ENCODE measurements at places on chromosomes 6 and 20.

DNA sequence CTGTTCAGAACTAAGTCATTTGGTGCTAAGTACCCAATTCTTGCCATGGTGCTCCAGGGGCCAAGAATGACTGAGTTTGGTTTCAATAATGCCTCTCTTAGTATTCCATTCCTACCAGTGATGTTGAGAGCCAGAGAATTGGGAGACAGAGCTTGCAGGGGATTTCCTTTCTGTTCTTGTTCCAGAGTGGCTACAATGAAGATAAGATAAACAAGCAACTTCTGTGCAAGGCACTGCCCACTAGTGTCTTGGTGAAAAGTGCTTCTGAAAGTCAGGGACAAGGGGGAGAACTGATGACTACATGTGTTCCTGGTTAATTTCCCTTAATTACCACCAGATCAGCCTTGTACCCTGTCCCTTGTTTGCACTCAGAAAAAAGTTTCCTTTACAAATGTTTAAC is 421.6 kb downstream of the BCKDHB start:
- DNase-seq, result no peak

DNA sequence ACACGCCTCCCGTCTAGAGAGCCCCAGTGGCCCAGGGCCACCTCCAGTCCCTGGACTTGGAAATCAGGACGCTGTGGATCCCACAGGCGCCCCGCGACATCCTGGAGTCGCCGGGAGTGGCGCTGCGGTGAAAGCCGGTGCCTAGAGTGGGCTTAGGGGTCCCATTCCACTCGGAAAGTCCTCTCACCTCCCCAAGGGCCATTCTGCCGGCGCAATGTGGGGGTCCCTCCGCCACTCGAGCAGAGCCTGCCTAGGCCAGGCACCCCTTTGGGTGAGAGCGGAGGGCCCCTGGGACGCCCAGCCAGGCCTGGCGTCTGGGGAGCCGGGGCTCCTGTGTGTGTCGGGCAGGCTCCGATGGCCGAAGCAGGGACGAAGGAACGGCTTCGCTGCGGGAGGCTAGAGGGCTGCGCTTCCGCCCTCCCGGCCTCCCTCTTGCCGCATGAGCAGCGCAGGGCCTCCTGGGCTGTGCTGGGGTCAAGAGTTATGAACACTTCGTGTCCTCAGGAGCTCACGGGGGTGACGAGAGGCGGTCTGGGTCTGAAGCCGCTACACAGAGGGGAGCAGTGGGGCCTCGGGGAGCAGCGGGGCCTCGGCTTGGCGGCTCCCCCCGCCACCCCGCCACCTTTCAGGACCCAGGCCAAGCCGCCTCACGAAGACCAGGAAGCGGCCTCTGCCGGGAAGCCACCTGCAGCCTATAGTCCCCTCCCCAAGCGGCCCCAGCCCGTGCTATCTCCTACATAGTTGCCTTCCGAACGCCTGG is 13.6 kb downstream of the POU3F2 start:
- DNase-seq, result no peak

DNA sequence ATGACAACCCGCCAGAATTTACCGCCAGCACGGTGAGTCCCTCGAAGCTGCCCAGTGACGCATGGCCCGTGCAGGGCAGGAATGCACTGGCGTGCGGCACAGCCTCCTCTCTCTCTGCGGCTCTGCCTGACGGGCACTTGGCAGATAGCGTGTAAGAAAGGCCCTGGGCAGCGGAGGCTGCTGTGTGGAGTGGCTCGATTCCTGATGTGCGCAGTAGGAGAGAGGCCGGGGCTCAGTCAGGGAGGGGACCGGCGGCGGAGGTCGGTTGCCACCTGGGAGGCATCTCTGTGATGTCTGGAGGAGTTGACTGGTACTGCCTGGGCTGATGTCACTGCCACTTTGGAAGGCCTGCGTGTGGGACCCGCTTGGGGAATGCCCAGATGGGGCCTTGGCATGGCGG is 170.7 kb downstream of the TAF4 start:
- DNase-seq, result no peak

DNA sequence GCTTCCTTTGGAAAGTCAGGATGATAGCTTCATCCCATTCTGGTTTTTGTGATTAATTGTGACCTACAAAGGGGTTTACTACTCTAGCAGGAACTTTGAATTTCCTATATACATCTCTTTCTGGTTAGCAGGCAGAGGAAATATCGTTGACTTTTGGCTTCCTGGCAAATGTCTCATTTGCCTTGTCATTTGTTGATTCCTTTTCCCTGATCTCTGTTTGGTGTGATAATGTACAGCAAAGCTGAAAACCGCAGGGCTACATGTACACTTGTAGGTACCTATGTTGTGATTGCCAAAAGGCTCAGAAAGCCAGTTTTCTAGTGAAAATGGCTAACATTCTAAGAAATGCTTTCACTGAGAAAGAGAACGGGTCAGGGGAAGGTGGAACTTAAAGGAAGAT is 44.3 kb downstream of the TOP1 start:
- DNase-seq, result no peak

DNA sequence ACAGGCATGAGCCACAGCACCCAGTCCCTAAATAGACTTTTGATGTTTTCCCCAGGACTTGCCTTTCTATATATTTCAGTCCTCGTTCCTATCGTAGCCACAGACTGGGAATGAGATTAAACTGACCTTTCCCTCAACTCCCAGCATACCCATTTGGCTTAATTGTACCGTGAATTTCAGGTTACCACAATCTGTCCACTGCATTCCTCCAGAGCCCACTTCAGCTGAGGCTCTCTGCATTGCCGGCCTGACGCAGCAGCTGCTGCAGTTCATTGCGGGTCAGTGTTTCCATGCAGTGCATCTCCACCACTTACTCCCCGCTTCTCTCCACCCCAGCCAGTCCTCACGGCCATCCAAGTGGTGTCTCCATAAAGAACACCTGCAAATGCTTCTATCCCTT is 103.1 kb upstream of the RIN2 start:
- no peak for DNase-seq

DNA sequence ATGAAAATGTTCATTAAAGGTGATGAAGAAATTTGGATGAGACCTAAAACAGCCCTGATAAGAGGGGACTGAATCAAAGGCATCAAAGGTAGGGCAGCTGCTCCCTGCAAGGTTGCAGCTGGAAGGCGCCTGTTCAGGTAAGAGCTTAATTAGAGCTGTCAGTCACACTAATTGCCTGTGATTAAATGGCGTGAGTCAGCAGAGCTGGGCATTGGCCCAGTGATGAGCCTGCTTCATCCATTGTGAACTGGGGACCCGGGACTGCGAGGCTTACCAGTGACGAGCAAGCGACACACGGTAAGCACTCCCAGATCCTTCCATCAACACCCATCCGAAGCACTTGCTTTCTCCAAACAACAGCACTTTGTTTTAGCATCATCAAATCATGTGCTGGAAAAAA is 621.5 kb upstream of the CDH4 start:
- DNase-seq, result no peak

GRCh38 chr20:12358655-12359009 is 440.9 kb downstream of the BTBD3 start:
- no peak for DNase-seq

GRCh38 chr6:14674867-14675648 is 557.5 kb downstream of the CD83 start:
- DNase-seq, result no peak

DNA sequence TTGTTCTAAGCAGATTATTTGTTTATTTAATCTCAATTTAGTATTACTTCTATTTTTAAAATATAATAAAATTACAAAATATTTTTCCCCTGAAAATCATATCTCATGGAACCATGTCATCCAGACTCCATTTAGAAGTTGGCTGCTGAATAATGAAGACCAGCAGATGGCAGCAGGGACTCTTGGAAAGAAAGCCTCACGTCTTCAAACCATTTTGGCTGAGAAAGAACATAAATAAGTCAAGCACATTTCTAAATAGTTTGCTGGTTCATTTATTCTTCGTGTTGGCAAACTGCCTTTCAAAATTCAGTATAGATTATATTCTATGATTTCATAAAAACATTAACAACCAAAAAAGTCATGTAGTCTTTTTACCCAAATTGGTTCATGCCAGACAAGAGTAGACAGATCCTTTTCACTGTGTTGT is 71.7 kb downstream of the RCAN2 start:
- DNase-seq, result no peak

- DNase-seq, result no peak
These were observed 1.7 kb downstream of the RANBP9 start for GRCh38 chr6:13709689-13710551.

DNA sequence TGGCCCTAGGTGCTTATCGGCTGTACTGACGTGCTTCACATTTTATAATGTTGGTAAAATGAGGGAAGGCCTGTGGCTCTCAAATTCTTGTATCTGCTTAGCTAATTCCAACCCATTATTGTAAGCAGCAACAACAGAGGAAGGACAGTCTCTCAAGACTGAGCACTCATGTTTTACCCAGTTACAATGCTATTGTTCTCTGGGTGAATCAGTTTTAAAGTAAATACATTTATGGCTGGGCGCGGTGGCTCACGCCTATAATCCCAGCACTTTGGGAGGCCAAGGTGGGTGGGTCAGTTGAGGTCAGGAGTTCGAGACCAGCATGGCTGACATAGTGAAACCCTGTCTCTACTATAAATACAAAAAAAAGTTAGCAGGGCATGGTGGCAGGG is 194.6 kb downstream of the PRKN start:
- no peak for DNase-seq

- DNase-seq, result no peak
These were observed 65.8 kb downstream of the SHPRH start for GRCh38 chr6:145898376-145898775.

DNA sequence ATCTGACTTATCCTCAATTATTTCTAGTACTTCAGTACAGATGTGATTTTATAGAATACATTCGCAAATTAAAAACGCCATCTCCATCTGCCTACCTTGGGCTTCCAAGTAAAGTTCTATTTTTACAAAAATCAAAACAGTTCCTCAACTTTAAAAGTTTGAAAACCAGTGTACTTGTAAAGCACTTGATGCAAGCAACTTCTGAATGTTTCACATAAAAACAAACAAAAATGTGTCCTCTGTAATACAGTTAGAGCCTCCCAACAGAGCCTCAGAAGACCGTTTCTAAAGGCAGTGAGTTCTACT is 384 bp upstream of the MANEA start:
- DNase-seq, result no peak

- no peak for DNase-seq
These were observed 220.3 kb upstream of the LAMP5 start for GRCh38 chr20:9294041-9294440.

DNA sequence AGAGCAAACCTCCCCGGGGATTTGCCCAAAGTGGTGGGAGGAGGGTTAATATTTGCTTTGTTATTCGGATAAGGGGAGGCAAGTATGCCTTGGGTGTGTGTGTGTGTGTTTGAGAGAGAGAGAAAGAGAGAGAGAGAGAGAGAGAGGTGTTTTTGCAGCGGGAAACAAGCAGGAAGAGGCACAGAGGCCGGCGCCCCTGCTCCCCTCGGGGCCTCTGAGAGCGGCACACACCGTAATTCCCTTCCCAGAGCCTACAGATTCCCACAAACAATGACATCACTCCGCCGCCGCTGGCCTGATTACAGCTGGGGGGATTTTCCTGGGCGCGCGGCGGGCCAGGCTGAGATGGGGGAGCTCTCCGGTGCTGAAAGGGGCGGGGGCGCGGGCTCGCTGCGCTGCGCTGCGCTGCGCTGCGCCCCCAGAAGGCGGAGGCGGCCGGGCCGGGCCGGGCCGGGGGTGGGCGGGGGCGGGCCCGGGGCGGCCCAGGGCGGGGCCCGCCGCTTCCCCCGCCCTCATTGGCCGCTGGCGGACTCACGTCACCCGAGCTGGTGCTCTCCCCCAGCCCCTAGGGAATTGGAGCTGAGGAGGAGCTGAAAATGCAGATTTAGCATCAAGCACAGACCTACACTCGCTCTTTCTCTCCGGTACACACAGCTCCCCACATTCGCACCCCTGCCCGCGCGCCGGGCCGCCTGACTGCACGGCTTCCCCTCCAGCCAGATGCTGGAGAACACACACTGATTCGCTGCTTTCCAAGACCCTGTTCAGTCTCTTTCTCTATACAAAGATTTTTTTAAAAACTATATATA is at the start of gene PCSK2:
Gene PCSK2 (plus strand): TSS at position 631 of the 809 bp plus-strand sequence. CDS start 266 bp downstream, outside the sequence.
- no peak for DNase-seq

GRCh38 chr6:6328451-6328850 is 8.0 kb upstream of the F13A1 start:
- DNase-seq, result no peak

DNA sequence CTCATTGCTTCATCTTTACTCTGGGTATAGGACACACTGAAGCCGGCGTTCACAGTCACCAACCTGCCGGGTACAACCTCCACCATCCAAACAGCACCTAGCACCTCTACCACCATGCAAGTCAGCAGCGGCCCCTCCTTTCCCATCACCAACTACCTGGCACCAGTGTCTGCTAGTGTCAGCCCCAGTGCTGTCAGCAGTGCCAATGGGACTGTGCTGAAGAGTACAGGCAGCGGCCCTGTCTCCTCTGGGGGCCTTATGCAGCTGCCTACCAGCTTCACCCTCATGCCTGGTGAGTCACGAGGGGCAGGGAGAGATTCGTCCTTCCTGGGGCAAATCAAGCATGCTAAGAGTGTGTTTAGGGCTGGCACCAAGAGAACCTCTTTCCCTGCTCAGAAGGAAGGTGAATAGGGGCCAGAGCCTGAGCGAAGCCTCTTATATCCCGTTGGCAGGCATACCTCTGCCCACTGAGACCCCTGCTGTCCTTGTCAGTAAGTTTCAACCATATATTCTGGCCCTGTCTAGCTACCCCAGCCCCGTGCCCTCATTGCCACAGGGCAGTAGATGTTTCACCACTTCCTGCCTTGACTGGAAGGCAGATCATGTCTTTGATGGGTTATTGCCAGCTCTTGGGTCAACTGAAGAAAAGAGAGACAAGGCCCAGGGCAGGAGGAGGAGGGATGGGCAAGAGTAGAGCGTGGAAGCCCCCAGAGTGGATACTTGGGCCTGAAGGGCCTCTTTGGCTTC is 4.8 kb downstream of the SRF start:
- DNase-seq, result no peak

DNA sequence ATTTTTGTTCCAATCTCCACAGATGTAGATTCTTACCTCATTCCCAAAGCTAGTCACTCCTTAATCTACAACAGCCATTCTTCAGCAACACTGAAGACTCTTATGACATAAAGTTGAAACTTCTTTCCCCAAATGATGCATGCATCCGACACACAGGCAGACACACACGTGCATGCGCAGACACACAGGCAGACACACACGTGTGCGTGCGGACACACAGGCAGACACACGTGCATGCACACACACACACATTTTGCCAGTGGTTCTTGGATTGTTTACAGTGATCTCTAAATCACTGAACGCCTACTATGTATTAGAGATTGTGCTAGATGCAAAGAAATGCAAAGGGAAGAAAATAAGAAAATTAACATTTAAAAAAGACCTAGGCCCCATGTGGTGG is 9.0 kb upstream of the TRPC4AP start:
- DNase-seq, result no peak

- no peak for DNase-seq
These were observed 656.2 kb downstream of the FRK start for GRCh38 chr6:115404446-115404845.

- no peak for DNase-seq
These were observed 575.7 kb upstream of the MARCKS start for GRCh38 chr6:113281431-113281830.

Data from GM12864 (cell line).